Memory B cell (primary cell): ENCODE measurements at places on chromosomes 7 and 10.

- H3K27me3 ChIP-seq: no peaks in the 10 kb centered on the region
- peak overlapping the region; percentile 1 for H3K27ac ChIP-seq
- H3K36me3 ChIP-seq: peaks cover 32% of the 10 kb centered on the region
- DNase-seq: no peak
- H3K4me1 ChIP-seq: peaks cover 2% of the 10 kb centered on the region
Measured at GRCh38 chr7:90958647-90959046, 305.6 kb upstream of the FZD1 start.

- DNase-seq: no peak
- H3K4me3 ChIP-seq: no peak overlapping the region
- peaks cover 14% of the 10 kb centered on the region for H3K36me3 ChIP-seq
- no peak overlapping the region for H3K27ac ChIP-seq
Measured at GRCh38 chr7:102044984-102045673, 227.7 kb downstream of the CUX1 start.

GRCh38 chr10:72645263-72645858 lies 19.5 kb upstream of the MICU1 start:
- no peaks in the 10 kb centered on the region for H3K36me3 ChIP-seq
- H3K27ac ChIP-seq: no peak overlapping the region
- H3K4me3 ChIP-seq: no peak overlapping the region
- H3K4me1 ChIP-seq: no peaks in the 10 kb centered on the region
- DNase-seq: no peak

DNA sequence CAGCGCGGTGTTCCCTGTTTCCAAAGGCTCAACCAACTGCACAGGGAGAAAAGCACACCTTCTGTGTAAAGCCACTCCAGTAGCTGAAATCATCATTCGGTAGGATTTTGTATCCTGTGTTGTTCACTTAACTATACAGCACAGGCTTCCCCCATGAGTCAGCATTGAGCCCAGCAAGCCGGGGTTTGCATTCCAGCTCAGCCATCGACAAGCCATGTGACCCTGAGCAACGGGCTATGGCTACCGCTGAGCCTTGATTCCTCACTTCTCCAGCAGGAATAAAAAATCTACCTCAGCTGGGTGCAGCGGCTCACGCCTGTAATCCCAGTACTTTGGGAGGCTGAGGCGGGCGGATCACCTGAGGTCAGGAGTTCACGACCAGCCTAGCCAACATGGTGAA lies 44.1 kb upstream of the ATP6V0A4 start:
- peaks cover 8% of the 10 kb centered on the region for H3K27me3 ChIP-seq
- no peak overlapping the region for H3K27ac ChIP-seq
- no peak for DNase-seq
- no peak overlapping the region for H3K4me3 ChIP-seq
- no peaks in the 10 kb centered on the region for H3K4me1 ChIP-seq
- H3K36me3 ChIP-seq: no peaks in the 10 kb centered on the region

DNA sequence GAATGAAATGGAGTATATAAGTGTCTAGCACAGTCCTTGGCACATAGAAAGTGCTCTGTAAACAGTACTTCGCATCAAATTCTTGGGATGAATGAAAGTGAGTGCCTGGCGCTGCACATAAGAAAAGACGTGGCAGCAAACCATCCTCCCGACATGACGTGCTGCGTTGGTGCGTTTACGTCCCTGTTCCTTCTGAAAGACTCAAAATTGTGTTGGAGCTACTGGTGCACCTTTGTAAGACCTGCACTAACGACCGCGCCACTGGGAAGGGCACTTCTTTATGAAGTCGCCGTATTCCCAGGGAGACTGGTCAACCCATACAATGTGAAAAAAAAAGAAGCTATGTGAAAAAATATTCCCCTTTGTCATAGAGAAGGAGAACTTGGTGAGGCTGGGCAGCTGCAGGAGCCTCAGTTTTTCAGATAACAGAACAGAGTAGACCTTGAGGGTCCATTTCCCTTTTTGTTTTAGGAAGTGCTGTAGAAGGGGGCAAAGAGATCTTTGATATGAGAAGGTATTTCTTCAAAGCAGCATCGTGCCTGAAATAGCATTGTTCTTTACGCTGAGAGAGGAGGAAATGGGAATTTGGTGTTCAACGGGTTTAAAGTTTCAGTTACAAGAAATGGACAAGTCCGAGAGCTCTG lies 91.7 kb downstream of the PTPRE start:
- peaks cover 2% of the 10 kb centered on the region for H3K4me1 ChIP-seq
- no peak overlapping the region for H3K27ac ChIP-seq
- peaks cover 15% of the 10 kb centered on the region for H3K27me3 ChIP-seq

- H3K27ac ChIP-seq: no peak overlapping the region
- peaks cover 7% of the 10 kb centered on the region for H3K27me3 ChIP-seq
- H3K4me3 ChIP-seq: no peak overlapping the region
Measured at GRCh38 chr7:30888747-30889146, 22.9 kb upstream of the AQP1 start.

DNA sequence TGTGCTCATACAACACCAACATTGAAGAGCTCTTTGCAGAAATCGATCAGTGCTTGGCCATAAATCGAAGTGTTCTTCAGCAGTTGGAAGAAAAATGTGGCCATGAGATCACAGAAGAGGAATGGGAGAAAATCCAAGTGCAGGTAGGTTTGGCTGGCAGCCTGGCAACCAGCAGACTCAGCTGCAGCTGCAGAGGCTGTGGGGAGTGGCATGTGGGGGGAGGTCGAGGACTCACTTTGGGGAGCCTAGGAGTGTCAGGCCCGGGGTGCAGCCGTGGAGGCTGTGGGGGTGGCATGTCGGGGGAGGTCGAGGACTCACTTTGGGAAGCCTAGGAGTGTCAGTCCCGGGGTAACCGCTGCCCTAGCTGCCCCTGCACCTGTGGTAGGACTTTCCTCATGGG lies 35.1 kb downstream of the RNF32 start:
- no peaks in the 10 kb centered on the region for H3K27me3 ChIP-seq
- no peak overlapping the region for H3K4me3 ChIP-seq
- H3K4me1 ChIP-seq: no peaks in the 10 kb centered on the region
- H3K27ac ChIP-seq: no peak overlapping the region

GRCh38 chr7:26365077-26365900 lies 73.6 kb downstream of the SNX10 start:
- peak overlapping the region; percentile 52 for H3K27ac ChIP-seq
- no peaks in the 10 kb centered on the region for H3K27me3 ChIP-seq

DNA sequence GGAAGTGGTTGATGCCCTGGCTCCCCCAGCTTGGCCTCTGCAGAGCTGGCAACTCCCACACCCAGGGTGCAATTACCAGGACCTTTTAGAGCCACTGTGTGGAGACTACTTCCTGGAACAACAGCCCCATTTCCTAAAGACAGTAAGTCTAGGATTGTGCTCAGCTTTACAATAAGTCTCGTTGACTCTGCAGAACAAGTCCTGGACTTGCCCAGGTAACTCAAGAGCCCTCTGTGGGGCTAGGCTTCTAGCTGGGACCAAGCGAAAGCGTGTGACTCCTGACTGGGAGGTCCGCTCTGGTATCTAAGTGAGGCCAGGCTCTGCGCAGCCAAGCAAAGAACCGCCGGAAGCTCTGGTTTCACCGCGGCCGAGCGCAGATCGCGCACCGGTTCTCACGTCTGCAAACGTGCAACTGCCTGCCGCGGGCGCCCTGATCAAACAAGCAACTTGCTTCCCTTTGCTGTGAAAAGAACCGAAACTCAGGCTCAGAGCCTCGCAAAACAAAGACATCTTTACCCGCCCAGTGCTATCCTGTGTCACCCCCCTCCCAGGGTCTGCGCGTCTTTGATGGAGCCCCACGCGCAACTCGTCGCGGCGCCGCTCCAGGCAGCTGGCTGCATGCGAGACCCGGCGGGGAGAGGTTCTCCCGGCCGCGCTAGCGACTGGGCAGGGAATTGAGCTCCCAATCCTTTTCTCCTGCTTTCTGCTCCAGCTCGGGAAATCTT lies 4.4 kb upstream of the PDLIM1 start:
- H3K27ac ChIP-seq: peak overlapping the region; percentile 98
- DNase-seq: peak; percentile 81
- no peaks in the 10 kb centered on the region for H3K36me3 ChIP-seq
- H3K4me1 ChIP-seq: peaks cover 51% of the 10 kb centered on the region
- H3K27me3 ChIP-seq: no peaks in the 10 kb centered on the region

GRCh38 chr7:142804728-142805207 lies 34.0 kb downstream of the PRSS2 start:
- peaks cover 41% of the 10 kb centered on the region for H3K36me3 ChIP-seq
- no peak for DNase-seq
- peak overlapping the region; percentile 12 for H3K4me3 ChIP-seq
- H3K27ac ChIP-seq: peak overlapping the region; percentile 99
- H3K27me3 ChIP-seq: no peaks in the 10 kb centered on the region

- no peak for DNase-seq
- H3K4me3 ChIP-seq: no peak overlapping the region
- H3K36me3 ChIP-seq: no peaks in the 10 kb centered on the region
- peaks cover 10% of the 10 kb centered on the region for H3K27me3 ChIP-seq
- peaks cover 6% of the 10 kb centered on the region for H3K4me1 ChIP-seq
Measured at GRCh38 chr10:71242622-71243009, 30.2 kb downstream of the UNC5B start.

DNA sequence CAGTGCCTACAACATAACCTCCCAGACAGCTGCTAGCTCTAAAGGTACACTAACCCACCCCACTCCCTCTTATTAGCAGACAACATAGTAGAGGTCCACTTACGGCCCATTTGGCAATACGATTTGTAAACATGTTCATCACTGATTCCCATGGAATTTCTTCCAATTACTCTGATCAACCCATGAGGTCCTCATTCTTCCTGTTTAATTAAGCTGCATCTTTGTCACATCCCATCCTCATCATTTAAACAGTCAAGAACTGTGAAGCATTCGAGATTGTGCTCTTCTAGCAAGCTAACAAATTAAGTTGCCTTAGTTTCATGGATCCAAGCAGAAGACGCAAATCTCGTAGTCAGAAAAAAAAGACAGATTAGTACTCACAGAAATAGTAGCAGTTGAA lies 622.2 kb upstream of the VSTM2A start:
- H3K27me3 ChIP-seq: no peaks in the 10 kb centered on the region
- H3K4me3 ChIP-seq: no peak overlapping the region
- DNase-seq: no peak
- no peak overlapping the region for H3K27ac ChIP-seq
- H3K36me3 ChIP-seq: no peaks in the 10 kb centered on the region

DNA sequence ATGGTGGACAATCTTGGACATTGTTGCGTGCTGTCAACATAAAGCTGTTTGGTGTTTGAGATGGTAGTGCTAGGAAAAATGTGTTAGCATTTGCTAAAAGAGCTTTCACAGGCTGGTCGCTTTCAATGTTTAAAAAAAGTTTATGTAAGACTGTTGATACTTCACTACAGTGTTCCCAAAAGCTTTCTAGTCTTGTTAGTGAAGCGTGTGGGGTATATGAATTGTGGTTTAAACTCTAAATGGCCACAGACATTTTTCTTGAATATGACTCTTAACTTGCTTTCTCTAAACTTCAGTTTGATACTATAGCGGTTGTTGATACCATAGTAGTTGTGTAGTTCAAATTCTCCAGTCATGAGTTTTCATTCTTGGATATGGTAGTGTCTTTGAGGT lies 44.9 kb downstream of the MCU start:
- H3K4me3 ChIP-seq: no peak overlapping the region
- no peak overlapping the region for H3K27ac ChIP-seq
- peaks cover 24% of the 10 kb centered on the region for H3K4me1 ChIP-seq
- DNase-seq: no peak
- H3K36me3 ChIP-seq: no peaks in the 10 kb centered on the region

DNA sequence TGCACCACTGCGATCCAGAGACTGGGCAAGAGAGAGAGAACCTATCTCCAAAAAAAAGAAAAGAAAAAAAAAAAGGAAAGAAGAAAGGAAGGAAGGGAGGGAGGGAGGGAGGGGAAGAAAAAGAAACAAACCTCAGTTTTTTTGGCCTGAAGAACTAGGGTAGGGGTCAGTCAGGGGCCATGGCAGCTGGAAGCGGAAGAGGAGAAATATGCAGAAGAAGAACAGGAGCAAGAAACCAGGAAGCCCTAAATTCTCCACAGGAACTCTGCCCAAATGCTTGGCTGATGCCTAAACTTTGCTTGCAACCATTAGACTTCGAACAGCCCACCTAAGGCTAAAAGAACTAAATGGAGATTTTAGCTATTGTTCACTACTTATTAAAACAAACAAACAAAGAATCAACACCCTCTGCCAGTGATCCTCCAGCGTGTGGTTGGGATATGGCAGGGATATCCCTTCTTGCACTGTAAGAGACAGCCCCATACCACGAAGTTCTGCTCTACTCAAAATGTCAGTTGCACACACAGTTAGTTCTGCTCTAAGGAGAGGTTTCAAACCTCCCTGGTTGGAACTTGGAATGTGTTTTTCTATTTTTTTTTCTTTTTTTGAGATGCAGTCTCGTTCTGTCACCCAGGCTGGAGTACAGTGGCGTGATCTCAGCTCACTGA lies 139.5 kb downstream of the FAM107B start:
- no peaks in the 10 kb centered on the region for H3K36me3 ChIP-seq
- DNase-seq: no peak
- no peak overlapping the region for H3K4me3 ChIP-seq
- no peaks in the 10 kb centered on the region for H3K27me3 ChIP-seq
- H3K27ac ChIP-seq: no peak overlapping the region
